ENCODE measurements at places on chromosomes 1 and 21.

DNA sequence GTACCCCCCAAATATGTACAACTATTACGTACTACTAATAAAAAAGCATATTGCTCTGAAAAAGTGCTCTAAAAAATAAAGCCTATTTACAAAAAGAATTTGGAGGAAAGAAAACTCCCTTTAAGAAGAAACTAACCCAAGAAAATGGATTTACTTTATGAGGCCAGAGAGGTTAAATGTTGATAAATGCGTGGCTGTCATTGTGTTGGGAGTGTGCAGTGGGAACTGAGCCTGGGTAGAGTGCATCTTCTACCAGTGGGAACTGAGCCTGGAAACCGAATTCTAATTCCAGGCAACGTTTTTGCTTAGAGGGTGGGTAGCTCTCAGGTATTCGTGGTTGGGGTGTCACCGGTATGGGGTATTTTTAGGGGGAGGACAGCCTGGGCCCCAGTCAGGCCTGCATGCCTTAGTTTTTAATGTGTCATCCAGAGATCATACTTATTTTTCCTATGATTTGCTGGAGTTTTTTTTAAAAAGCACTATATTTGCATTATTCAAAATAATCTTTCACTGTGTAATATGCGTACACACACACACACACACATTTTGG is 24.1 kb upstream of the RNF187 start:
- DNase-seq = no peak

DNA sequence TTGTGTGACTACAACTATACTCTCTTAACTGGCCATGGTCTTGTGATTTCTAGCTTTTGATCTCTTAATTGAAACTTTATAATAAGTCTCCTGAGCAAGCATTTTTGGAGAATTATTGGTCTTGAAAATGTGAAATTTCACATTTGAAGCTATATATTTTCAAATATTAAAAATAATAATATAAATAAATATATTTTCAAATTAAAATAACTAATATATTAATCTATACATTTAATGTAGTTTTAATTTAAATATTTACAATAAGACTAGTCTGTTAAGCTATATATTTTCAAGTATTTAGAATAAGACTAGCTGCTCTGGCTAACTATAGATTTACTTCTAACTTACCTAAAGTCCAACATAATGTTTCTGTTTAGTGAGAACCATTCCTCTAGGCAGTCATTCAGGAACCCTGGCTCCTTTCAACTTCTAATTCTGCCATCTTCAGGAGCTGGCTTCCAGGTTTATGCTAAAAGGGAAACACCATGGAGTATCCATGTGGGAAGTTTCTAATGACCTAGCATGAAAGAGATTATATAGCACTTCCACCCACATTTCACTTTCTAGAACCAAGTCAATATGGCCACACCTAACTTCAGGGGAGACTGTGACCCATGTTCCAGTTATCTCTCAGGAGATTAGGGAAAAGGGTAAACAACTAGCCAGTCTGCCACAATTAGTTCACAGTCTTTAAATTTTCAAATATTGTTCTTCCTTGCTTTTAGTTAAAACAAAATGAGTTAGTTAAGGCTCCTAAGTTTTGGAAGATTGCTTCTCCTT is 31.9 kb upstream of the TSHB start:
- no peak for DNase-seq

GRCh38 chr1:175146529-175147213 is 45.9 kb downstream of the KIAA0040 start:
- peak; percentile 36 for DNase-seq

GRCh38 chr1:89550995-89551394 is 26.4 kb downstream of the LRRC8B start:
- DNase-seq = no peak

GRCh38 chr1:52641307-52641706 is 8.3 kb downstream of the SHISAL2A start:
- DNase-seq = no peak

DNA sequence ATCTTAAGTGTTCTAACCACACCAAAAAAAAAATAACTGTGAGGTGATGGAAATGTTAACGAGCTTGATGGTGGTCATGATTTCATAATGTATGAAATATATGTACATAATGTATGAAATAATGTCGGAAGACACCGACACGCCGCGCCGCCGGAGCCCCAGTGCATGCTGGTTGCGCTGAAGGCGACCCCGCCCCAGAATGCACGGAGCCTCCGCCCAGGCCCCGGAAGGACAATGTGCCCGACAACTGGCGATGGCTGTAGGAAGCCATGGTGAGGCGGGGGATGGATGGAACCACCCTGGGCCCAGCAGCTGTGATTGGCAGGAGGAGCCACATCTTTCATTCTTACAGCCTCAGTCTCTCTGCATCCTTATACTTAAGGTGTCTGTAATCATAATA is 7.4 kb downstream of the OR2T10 start:
- no peak for DNase-seq

DNA sequence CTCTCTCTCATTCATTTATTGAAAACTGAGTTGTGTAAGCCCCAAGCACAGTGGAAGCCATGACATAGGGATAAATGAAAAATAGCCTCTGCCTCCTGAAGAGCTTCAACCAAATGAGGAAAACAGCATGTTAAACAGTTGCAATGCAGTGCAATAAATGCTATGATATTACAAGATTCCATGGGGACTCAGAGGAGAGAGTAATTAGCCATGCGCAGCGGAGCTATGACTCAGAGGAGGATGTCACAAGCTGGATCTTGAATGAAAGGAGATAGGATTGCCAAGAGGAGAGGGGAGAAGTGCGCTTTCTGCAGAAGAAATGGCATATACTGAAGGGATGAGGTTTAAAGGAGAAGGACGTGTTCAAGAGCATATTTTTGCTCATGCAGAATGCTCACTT is 231.3 kb upstream of the PLXNA2 start:
- no peak for DNase-seq

DNA sequence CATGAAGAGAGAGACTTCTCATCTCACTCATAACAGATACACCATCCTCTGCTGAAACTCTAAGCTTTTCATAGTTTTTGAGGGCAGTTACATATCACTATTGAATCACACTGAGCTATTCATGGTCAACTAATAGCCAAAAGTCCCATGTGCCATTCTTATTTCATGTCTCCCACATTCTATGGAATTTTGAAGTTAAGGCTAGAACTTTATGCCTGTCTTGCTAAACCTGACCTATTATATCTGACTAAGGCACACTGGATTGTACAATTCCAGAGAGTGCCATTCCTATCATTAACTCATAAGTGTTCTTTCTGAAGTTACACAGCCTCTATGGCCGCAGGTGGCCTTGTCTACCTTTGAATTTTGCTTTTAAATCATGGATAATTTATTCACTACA is 254.3 kb downstream of the PTPRC start:
- no peak for DNase-seq

DNA sequence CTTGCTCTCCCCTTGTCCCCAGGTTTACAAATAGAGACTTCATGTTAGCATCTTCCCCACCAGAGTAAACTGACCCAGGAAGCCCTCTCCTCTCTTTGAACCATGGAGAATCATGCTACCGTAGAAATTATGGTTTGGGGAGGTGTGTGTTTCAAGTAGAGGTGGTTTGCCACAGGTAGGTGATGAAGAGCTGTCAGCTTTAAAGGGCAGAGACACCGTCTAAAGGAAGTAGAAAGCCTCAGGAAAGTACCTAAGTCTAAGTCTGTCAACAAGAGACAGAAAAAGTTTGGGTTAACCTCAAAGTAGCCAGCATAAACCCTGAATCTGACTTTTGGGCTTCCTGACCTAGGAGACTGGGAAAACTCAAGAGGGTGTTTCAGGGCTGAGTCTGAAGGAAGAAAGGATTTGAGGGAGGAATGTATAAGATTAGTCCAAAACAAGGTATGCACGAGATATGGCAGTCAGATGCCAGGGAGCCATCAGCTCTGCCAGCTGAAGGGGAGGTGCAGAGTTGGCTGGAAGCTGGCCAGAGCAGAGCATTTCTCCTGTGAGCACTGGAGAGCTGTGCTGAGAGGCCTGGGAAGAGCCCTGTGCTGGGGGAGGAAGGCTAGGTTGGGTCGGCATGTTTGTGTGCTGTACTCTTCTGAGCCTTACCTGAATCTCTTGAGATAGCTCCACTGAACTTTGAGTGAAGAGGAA is 14.3 kb downstream of the ADAMTSL4 start:
- no peak for DNase-seq

- DNase-seq = no peak
Observed at GRCh38 chr1:180530501-180530900, 28.1 kb upstream of the ACBD6 start.

DNA sequence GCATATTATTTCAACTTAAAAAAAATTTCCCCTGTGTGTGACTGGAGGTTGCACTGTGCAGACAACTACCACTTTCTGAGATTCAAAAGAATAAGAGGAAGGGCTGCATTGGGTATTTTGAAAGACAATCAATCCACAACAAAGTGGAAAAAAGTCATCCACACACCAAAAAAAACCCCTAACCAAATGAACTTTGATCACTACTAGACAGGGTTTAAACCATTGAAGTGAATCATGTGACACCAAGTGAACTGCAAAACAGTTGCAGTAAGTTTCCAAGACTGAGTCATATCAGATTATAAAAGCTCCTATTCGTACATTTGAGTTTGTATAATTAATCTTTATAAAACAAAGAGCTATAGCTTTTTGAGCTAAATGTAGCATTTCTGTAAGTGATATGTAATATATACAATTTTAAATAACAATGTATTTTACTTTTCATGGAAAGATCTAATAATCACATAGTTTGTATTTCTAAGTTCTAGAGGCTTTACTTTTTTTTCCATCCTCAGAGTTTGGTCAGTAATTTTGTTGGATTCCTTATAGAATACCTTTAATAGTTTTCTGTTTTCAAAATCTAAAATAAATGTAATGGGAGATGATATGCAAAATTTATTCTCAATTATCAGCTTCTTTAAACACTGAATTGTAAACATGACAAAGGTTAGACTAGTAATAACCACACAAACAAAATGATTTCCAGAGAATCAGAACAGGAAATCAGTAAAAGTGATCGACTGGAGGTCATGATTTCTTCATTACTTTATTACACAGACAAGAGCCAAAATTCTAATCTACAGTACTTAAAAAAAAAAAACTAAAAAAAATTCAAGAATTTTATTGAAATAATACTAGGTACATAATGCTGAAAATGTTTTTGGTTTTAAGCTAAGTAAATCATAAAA is 50.5 kb upstream of the GFI1 start:
- no peak for DNase-seq

GRCh38 chr1:54965624-54966340 is 14.6 kb upstream of the TMEM61 start:
- no peak for DNase-seq

GRCh38 chr1:53871221-53871620 is 18.4 kb downstream of the YIPF1 start:
- no peak for DNase-seq

GRCh38 chr1:24893431-24893830 is 36.6 kb downstream of the RUNX3 start:
- no peak for DNase-seq

DNA sequence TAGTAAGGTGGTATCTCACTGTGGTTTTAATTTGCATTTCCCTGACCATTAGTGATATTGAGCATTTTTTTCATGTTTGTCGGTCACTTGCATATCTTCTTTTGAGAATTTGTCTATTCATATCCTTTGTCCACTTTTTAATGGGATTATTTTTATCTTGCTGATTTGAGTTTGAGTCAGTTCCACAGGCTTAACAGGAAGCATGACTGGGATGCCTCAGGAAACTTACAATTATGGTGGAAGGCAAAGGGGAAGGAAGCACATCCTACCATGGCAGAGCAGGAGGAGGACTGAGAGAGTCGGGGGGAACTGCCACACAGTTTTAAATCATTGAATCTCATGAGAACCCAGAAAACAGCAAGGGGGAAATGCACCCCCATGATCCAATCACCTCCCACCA is 51.1 kb downstream of the ODF2L start:
- no peak for DNase-seq

DNA sequence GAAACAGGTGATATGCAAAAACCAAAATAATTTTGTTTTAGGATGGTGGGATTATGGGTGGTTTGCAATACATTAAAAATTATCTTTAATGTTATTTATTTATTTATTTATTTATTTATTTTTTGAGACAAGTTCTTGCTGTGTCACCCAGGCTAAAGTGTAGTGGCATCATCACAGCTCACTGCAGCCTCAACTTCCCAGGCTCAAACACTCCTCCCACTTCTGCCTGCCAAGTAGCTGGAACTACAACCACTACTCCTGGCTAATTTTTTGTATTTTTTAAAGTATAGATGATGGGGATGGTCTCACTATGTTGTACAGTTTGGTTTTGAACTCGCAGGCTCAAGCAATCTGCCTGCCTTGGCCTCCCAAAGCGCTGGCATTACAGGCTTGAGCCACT is 6.5 kb upstream of the PYCR2 start:
- DNase-seq = no peak

DNA sequence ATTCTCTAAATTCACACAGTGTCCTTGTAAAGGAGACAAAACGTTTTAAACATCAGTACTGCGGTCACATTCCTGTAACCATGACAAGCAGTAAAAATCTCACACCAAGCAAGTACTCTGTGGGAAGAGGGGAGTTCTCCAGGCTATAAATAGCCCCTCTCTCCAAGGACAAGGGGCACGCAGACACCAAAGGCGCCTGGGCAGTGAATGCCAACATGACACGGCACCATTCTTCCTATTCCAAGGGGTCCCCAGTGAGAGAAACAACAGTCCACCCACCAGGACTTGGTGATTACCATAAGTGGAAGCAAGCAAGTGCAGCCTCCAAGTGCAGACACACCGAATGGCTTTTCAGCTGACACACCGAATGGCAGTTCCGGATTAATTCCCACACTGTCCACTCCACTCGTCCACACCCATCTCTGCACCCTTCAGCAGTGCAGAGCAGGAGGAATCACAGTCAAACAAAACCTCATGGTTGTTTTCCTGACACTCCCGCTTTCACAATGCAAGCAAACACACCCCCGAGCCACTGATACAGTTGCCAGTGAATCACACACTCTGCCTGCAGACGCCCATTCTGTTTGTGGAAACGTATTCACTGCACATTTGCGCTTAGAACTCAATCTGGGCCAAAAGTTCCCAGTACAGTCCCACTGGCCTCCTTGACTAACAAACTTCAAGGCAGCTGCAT is 1.8 kb downstream of the PTTG1IP start:
- no peak for DNase-seq

DNA sequence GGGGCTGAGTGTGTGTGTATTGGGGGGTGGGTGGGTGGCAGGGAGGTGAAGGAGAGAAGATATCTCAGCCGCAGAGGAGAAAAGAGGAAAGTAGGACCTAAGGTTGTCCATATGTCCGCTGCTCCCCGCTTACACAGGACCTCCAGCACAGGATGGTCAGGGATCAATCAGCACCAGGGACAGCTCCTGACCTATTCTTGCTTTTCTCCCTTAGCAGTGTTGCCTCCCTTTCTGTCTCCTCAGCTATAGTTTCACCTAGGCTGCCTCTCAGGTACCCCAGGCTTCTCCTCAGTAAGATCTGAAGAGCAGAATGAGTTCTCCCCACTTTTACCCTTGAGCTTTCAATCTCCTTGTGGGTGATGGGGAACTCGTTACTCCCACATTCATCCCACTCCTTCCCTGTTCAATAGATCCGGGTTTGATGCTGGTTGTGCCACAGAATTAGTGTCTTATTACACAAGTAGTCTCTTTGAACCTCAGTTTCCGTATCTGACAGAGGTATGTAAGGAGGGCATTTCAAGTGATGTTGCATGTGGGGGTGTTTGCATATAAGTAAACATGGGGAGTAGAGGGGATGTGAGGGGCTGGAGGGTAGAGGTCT is 1.4 kb upstream of the DPH2 start:
- no peak for DNase-seq
